Neural crest cell (in vitro differentiated cells): ENCODE measurements at places on chromosomes 1 and 21. TPM values are rescaled to one million over a fixed set of nuclear protein-coding genes. Genes with fewer than 3 reads are reported as not detected.

The TMIGD3 gene
- total RNA-seq = not detected in 2 replicates

The PDC gene
- total RNA-seq = not detected in 2 replicates

The ABCG1 gene
- 2.8 and 3.3 TPM in 2 replicates for total RNA-seq

The SHISAL2A gene
- 0.65 TPM in 1 of 2 replicates, not detected in the other for total RNA-seq

The KIF2C gene
- total RNA-seq = 88.7 and 92.7 TPM in 2 replicates

The MEGF6 gene
- 36.7 and 38.8 TPM in 2 replicates for total RNA-seq

The BGLAP gene
- 2.5 and 3.0 TPM in 2 replicates for total RNA-seq

The RAB42 gene
- total RNA-seq = 1.5 and 2.8 TPM in 2 replicates

The C1orf74 gene
- total RNA-seq = 2.7 and 3.2 TPM in 2 replicates

The GPR25 gene
- total RNA-seq = not detected in 2 replicates
